A673 (cell line): ENCODE measurements at places on chromosomes 3 and 15. TPM values are rescaled to one million over a fixed set of nuclear protein-coding genes. Genes with fewer than 3 reads are reported as not detected.

Gene RARB
- 0.24 and 0.44 TPM in 2 replicates for total RNA-seq

DNA sequence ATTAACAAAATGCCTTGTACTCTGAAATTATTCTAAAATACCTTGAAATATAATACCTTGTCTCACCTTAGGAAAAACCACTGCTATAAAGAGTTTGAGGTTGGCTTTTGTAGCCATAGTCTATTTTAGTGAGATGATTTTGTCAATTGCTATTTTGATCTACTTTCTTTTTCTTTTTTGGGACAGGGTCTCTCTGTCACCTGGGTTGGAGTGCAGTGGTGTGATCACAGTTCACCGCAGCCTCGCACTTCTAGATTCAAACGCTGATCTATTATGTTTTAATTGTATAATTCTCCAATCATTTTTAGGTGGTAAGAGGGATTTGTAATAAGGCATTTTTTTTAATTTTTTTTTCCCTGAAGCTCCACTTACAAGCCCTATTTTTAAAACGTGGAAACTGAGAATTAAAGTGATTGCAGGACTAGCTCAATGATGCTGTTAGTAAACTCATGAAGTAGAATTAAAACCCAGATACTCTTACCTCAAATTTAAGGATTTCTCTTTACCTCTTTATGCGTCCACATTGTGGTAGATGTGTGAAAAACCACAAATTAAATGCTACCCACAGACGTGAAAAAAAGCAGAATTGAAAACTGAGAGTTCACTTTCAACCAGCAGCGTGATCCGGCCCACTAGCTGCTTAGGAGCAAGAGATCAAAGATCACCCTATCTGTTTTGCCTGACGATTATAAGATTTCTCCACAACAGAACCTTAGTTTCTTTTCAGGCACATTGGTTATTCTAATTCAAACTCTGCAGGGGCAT is 384.2 kb downstream of the CGGBP1 start:
- H3K36me3 ChIP-seq, result no peaks in the 10 kb centered on the region
- no peak overlapping the region for H3K27ac ChIP-seq
- no peaks in the 10 kb centered on the region for H3K4me1 ChIP-seq
- DNase-seq, result no peak
- no peak overlapping the region for H3K4me3 ChIP-seq

GRCh38 chr3:52372822-52373504 is 56.8 kb downstream of the DNAH1 start:
- H3K36me3 ChIP-seq, result no peaks in the 10 kb centered on the region
- H3K4me3 ChIP-seq, result no peak overlapping the region
- H3K27me3 ChIP-seq, result no peaks in the 10 kb centered on the region
- H3K27ac ChIP-seq, result no peak overlapping the region
- DNase-seq, result no peak
- H3K4me1 ChIP-seq, result no peaks in the 10 kb centered on the region

Gene COL6A5
- total RNA-seq, result 0.11 and 0.32 TPM in 2 replicates

Gene ZXDC
- 61.1 and 63.2 TPM in 2 replicates for total RNA-seq

Gene C3orf20
- total RNA-seq, result 0.17 and 0.28 TPM in 2 replicates

GRCh38 chr3:156723182-156723619 is 48.8 kb downstream of the TIPARP start:
- DNase-seq, result no peak
- H3K4me1 ChIP-seq, result peaks cover 27% of the 10 kb centered on the region
- no peaks in the 10 kb centered on the region for H3K27me3 ChIP-seq
- H3K4me3 ChIP-seq, result no peak overlapping the region

GRCh38 chr15:70430069-70430468 is 332.4 kb upstream of the TLE3 start:
- no peaks in the 10 kb centered on the region for H3K4me1 ChIP-seq
- no peaks in the 10 kb centered on the region for H3K27me3 ChIP-seq
- DNase-seq, result no peak
- no peak overlapping the region for H3K27ac ChIP-seq
- no peaks in the 10 kb centered on the region for H3K36me3 ChIP-seq

Gene C3orf49
- total RNA-seq, result not detected in 2 replicates

Gene TGM4
- total RNA-seq, result 0.09 TPM in 1 of 2 replicates, not detected in the other

DNA sequence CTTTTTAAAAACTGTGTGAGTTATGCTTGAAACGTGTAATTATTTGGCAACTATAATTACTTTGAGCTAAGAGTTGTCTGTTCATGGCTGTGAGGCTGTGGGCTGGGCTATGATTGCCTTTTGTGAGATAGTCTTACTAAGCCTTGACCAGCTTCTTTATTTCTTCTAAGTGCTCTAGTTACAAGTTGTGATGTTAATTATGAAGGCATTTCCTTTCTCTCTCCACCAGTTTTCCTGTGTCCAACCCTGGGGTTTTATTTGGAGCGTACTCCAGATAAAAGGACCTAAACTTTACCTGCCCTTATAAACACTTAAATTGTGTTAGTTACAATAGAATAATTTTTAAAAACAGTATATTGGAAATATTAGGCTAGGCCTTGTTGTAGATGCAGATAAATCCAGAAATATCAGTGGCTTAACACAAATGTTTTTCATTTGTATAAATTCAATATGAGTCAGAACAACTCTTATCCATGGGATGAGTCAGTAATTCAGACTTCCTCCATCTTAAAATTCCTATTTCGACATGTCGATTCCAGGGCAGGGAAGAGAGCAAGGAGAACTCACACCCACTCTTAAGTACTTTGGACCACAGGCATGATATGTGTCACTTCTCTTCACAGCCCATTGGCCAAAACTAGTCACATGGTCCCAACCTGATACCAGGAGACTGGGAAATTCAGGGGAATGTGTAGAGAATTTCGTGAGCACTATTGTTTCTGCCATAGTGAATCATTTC is 17.0 kb downstream of the TMEM62 start:
- H3K27me3 ChIP-seq, result no peaks in the 10 kb centered on the region
- H3K4me3 ChIP-seq, result no peak overlapping the region
- DNase-seq, result peak; percentile 89
- H3K27ac ChIP-seq, result peak overlapping the region; percentile 38
- H3K36me3 ChIP-seq, result no peaks in the 10 kb centered on the region

Gene LSAMP
- total RNA-seq, result 10.1 and 12.5 TPM in 2 replicates
